ENCODE measurements at places on chromosomes 2 and 18.

DNA sequence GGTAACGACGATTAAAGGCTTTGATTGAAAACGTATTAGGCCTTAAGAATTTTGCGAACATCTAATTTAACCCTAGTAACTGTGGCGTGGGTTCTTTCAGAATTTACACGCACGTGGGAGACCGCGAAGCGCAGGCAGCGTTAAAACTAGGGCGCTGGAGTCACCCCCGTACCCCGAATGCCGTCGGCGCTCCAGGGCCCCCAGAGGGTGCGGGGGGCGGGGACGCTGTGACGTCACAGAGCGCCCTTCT lies 673 bp upstream of the SMCHD1 start:
- no peak for DNase-seq

- DNase-seq: no peak
Observed at GRCh38 chr2:107062599-107063220, 176.7 kb upstream of the ST6GAL2 start.

GRCh38 chr2:195602687-195603086 lies 54.3 kb upstream of the SLC39A10 start:
- DNase-seq: no peak

DNA sequence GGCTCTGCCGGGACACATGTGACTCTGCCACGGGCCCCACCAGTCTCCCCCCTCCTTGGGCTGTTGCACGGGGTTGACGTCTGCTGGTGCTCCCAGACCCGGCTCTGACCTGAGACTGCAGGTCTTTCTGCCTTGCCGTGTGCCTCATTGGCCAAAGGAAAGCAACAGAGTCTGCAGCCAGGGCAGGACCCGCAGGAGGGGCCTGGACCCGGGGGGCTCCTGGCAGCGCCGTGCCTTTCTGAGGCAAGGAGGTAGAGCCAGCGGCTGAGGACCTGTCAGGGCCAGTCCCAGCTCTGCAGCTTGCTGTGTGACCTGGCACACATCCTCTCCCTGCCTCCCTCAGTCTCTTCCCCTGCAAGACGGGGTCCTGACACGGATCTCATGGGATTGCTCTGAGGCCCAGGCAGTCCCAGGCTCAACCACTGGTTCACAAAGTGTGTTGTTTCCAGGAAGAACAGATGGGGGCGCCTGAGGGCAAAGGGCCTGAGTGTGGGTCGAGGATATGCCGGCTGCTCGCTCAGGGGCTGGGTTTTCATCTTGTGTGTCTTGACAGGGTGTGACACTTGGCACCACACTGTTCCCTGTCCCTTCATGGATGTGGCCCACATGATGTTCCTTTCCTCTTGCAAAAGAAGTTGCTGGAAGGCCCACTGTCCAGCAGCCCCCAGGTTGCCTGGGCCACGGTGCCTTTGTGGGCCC lies 9.0 kb downstream of the CAPN10 start:
- DNase-seq: no peak

DNA sequence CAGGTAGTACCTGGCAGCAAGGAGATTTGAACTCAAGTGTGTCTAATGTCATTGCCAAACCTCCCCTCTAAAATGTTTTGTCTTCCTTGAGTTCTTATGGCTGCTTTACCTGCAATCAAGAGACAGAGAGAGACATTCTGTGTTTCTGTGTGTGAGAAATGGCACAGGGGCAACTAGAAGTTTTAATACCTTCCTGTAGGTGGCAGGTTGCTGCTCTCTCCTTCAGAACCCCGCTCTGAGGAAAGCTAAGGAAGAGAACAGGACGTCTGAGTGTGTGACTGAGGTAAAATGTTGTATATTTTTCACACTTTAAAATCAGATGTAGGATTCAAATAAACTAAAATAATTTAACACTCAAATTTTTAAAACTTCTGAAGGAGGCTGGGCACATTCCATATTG lies 19.2 kb downstream of the DTNA start:
- no peak for DNase-seq

- DNase-seq: no peak
Observed at GRCh38 chr2:223580951-223581350, 21.2 kb downstream of the SCG2 start.

- DNase-seq: no peak
Observed at GRCh38 chr2:169452080-169452479, 27.2 kb upstream of the BBS5 start.

DNA sequence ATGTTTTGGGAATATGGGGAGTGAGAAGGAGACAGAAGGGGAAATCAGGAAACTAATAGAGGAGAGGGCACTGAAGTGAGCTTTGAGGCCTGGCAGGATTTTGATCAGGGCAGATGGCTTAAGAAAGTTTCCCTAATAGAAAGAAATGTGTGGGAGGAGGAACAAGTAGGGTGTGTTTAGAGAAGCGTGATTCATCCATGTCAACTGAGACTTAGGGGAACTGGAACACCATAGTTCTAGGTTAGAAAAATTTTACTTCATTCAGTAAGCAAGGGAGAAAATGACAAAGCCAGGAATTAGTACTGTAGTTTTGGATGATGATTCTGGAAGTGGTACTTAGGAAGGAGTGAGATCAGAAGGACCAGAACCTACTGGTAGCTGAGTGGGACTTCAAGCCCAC lies 296.0 kb downstream of the PLCL1 start:
- DNase-seq: no peak
